Activated naive CD8-positive, alpha-beta T cell treated with anti-CD3 and anti-CD28 coated beads, Interleukin-2, amount 50 U/mL, for 16 hours (primary cell): ENCODE measurements at places on chromosomes 3 and 15.
A peak's percentile ranks its signal among the peaks of the same experiment; 100 is the strongest.

- DNase-seq = no peak
These were observed 19.2 kb upstream of the UBE2Q2 start for GRCh38 chr15:75823860-75824613.

- no peak for DNase-seq
These were observed 43.3 kb downstream of the PLOD2 start for GRCh38 chr3:146117406-146118285.

DNA sequence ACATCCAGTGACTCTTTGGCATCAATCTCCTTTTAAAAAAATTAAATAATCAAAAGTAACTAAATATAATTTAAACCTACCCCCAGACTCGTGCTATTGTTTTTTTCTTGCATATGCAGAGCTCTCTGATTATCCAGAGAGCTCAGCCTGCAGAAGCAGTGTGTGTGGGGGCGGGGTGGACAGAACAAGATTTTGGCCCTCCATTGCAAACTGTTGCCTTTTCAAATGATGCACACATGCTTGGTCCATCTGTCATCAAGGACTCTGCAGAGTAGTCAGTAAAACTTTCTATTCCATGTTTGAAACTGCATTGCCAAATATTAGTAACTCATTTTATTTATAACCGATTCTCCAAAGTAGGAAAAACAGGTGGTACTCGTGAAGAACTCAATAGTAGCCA lies 28.6 kb upstream of the STXBP5L start:
- no peak for DNase-seq

- DNase-seq = no peak
These were observed 151.8 kb upstream of the DPH6 start for GRCh38 chr15:35697549-35698299.

GRCh38 chr3:39724233-39724846 lies 85.1 kb upstream of the MYRIP start:
- DNase-seq = no peak

DNA sequence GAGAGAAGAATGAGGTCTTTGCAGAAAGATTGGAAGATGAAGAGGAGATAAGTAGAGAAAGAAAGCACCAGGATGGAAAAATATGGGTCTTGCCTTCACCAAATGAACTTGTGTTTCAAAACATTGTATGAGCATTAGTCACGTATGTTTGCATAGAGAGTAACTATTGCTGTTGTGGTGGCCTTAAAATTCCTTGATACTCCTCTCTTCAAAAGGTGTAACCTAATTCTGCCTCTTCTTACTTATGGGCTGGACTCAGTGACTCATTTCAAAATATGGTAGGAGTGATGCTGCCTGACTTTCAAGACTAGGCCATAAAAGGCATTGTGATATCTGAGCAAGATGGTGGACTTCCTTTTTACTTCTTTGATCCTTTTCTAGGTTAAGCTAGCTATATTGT lies 228.7 kb upstream of the ZNF385D start:
- DNase-seq = no peak

GRCh38 chr3:136992115-136992514 lies 34.3 kb downstream of the IL20RB start:
- no peak for DNase-seq

- DNase-seq = no peak
These were observed 39.1 kb downstream of the MAGI1 start for GRCh38 chr3:65999606-66000005.

DNA sequence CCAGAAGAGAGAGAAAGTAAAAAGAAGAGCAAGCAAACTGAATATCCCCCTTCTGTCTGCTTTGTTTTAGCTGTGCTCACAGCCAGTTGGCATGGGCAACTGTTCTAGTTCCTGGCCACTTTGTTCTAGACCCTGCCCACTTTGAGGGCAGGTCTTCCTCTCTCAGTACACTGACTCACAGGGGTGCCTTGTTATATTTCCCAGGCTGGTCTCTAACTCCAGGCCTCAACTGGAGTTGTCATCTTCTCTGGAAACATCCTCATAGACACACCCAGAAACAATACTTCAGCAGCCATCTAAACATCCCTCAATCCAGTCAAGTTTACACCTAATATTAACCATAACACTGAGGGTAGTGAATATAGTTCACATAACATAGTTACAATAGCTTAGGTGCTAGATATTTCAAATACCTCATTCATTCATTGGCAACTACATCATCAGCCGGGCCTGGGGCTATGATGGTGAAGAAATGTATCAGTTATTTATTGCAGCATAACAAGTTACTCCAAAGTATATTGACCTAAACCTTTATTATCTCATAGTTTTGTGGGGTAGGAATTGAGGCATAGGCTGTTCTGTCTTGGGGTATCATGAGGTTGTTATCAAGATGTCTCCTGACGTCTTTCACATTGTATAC lies 106.0 kb downstream of the UBE2E2 start:
- DNase-seq = no peak

GRCh38 chr3:107063351-107063750 lies 313.9 kb upstream of the CCDC54 start:
- DNase-seq = no peak

- DNase-seq = no peak
These were observed 43.4 kb downstream of the TFDP2 start for GRCh38 chr3:142105991-142106390.

DNA sequence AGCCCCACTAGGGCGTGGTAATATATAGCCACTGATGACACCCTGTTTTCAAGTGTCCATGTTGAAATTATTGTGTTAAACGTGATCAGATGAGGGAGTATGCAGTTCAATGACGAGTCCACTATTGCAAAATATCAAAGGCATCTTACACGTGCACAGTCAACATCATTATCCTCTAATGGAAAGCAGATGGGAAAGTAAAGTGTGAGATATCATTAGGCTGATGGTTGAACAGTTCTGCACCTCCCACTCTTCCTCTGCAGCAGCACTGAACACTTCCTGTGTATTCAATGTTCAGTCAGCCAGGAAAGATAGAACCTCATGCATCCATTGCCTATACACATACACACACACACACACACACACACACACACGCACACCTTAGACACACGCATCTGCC lies 431.8 kb upstream of the CCDC54 start:
- DNase-seq = no peak

- no peak for DNase-seq
These were observed 14.0 kb downstream of the TTC14 start for GRCh38 chr3:180615954-180616353.

DNA sequence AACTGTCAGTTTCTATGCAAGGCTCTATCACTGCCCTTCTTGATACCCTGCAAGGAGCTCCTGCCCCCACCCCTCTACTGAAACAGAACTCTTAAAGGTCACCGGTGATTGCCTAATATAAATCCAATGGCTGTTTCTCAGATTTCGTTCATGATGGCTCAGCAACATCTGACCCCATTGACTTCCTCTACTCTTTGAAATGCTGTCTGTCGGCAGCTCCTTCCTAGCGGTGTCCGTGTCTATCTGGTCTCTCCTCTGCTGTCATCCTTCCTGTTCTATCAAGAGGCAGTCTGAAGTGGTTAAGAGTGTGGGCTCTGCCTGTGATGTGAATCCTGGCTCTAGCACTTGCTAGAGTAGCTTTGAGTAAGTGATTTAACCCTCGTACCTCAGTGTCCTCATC lies 5.5 kb downstream of the TMEM266 start:
- DNase-seq = no peak

DNA sequence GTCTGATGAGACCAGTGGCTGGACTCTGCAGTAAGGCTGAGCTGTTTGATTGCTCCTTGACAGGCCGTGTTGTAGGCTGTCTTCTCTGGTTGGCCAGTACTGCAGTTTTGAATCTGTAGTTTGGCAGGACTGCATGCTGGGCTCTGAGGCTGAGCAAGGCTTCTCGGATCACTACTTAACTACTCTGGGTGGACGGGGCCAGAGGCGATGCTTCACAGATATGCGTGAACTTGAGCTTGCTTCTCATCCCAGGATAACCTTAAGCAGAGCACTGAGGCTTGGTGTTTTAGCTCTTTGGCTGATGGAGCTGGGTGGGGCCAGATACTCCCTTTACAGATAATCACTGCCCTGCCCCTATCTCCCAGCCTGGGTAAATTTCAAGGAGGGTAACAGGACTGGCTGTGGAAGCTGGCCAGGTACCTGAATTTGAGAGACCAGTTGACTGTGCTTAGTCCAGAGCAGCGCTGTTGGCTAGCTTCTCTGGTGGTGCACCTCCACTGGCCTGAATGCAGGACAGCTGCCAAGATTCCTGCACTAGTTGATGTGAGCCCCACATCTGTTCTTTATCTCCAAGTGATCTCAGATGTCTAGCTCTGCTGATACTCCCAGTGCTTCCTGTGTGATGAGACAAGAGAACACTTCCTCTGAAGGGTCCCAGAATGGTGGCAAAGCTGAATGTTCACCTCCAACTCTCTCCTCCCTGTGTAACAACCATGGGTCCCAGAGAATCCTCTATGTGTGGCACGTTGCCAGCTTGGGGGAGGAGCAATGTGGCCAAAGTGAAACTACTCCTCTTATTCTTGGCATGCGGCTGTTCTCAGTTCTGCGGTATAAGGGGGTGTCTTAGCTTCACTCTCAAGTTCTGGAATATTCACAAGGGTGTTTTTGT lies 37.9 kb downstream of the RPL39L start:
- peak; percentile 9 for DNase-seq

- no peak for DNase-seq
These were observed 1.2 kb downstream of the NT5DC2 start for GRCh38 chr3:52532517-52532837.

DNA sequence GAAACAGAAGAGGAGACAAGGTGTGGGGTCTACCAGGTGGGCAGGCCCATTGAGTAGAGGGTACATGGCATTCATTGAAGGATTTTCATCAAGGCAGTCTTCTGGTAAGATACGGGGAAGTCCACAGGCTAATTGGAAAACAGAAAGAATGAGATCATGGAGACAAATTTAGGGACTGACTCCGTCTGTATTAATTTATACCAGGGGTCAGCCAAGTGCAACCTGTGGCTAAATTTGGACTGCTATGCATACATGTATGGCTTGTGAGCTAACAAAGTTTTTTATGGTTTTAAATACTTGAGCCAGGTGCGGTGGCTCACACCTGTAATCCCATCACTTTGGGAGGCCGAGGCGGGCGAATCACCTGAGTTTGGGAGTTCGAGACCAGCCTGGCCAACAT lies 21.1 kb upstream of the SNRPN start:
- DNase-seq = no peak

GRCh38 chr3:161393803-161394202 lies 22.5 kb upstream of the SPTSSB start:
- no peak for DNase-seq

- DNase-seq = no peak
These were observed 48.9 kb downstream of the RFTN1 start for GRCh38 chr3:16464511-16465148.

DNA sequence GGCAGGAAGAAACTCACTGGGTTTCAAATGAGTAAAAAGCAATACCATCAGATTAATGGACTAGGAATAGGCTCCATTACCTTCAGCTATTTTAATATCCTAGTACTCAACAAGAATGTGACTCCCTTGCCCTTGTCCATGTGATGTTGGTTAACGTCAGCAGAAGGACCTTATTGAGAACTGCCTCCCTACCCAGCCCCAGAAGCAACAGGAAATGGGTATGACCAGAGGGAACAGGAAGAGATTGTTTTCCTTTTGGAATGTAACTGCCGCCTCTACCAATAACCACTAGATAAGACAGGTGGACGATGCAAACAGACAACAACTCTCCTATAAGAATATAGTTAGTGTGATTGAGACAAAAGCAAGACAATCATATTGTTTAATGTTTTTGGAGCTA lies 10.4 kb upstream of the MME start:
- DNase-seq = no peak
